Tibial nerve (tissue), 4 donors: ENCODE measurements at places on chromosomes 13 and 19. TPM values are rescaled to one million over a fixed set of nuclear protein-coding genes. Genes with fewer than 3 reads are reported as not detected.

DZIP1 gene
- total RNA-seq: 31.2 TPM

SMAD9 gene
- total RNA-seq: 14.4 TPM

C13orf42 gene
- not detected for total RNA-seq

GRCh38 chr13:45603338-45603737 is 12.2 kb downstream of the ERICH6B start:
- DNase-seq: no peak

DNA sequence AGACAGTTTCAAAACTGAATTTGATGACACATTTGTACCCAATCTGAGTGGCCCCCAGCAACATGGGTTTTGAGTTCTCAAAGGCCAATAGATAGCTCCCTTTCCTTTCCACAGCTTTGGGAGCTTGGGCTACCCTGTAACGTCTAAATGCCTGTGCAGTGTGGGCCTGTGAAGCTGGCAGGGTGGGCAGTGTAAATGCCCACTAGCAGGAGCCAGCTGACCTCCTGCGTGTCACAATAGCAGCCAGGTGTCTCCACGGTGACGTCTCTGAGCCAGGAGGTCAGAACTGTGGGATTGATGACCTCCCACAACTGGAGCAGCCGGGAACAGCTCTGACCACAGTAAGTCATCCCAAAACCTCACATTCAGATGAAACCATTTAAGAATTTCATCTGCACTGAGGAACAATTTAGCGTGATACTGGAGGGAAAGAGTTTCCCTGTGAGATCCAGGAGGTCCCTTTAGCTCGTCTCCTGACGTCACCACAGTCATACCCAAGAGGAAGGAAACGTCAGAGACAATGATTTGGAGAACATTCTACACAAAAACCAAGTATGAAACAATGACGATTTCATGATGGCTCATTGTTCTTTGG is at the start of gene IPO5:
Gene IPO5 (plus strand): TSS at position 300 of the 595 bp plus-strand sequence. CDS start 23,022 bp downstream, outside the sequence.
- DNase-seq: no peak

DNA sequence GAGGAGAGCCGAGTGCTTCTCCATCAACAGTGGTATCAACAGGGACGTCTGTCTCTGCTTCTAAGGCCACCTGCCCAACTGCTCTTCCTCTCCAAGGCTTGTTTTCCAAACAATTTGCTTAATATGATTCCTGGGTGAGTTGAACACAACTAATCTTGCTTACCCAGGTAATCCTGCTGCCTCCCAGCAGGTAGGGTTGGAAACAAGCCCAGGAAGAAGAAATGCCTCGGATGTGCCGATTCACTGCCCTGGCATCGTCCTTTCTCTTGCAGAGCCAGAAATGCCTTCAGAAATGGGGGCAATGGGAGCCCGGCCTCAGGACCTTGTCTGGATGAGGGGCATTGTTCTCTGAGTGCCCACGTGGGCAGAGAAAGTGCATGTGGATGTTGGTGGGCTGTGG is 51.9 kb upstream of the C1QTNF9B start:
- DNase-seq: no peak

DNA sequence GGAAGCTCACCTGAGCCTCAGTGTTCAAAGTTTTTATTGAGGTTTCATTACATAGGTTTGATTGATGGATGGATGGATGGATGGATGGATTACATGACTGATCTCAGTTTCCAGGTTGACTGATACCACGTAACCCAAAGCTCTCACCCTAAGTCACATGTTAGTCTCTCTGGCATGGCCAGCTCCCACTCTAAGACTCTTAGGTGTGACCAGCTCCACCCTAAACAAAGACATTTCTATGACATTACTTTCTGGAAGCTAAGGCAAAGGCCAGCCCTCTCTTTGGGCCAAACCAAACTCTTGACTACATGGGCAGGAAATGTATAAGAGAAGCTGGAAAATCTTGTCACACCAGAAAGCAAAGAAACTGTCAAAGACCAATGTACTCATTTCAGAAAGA is 28.6 kb downstream of the POLR1D start:
- DNase-seq: no peak

- DNase-seq: no peak
These were observed at the start of gene ATP8A2 for GRCh38 chr13:25371875-25372283. ATP8A2 (plus strand) TSS chr13:25371974; CDS start chr13:25372213, 239 bp downstream.

GRCh38 chr19:47595944-47596343 is 13.0 kb upstream of the BICRA start:
- no peak for DNase-seq

- DNase-seq: no peak
These were observed 274.2 kb downstream of the ITGBL1 start for GRCh38 chr13:101726681-101727080.

DNA sequence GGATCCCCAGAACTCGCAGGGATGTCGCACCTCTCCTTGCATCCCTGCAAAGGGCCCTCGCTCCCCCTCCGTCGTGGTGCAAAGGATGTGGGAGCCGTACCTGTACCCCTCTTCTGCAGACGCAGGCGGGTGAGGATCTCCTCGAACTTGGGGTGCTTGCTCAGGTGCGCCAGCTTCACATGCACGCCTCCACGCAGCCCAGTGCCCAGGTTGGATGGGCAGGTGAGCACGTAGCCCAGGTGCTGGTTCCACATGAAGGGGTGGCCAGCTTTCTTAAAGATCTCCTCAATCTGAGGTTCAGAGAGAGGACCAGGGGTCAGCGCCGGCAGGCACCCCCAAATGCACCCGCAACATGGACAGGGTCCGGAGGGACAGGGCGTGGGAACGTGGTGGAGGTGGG is 15.3 kb downstream of the CKM start:
- DNase-seq: no peak

GRCh38 chr13:107374038-107374437 is 806.1 kb upstream of the ARGLU1 start:
- DNase-seq: no peak

- no peak for DNase-seq
These were observed 34.7 kb upstream of the UBAC2 start for GRCh38 chr13:99165753-99166587.

DNA sequence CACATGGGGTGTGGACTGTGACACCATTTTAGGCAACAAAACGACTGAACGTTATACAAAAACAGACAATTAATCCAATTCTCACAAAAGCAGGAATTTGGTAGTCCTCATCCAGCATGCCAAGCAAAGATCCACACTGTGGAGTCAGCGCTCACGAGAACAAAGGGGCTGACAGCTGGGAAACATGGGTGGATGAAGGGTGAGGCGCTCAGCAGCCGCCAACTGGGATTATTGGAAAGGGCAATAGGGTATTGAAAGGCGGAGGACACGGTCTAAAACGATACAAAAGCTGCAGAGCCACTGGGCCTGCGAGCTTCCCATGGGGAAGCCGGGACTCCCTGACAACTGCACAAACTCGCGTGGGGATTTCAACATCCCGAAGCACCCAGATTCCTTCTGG is 4.7 kb upstream of the ZNF813 start:
- no peak for DNase-seq

GRCh38 chr19:36051236-36051635 is 2.8 kb downstream of the THAP8 start:
- DNase-seq: no peak

DNA sequence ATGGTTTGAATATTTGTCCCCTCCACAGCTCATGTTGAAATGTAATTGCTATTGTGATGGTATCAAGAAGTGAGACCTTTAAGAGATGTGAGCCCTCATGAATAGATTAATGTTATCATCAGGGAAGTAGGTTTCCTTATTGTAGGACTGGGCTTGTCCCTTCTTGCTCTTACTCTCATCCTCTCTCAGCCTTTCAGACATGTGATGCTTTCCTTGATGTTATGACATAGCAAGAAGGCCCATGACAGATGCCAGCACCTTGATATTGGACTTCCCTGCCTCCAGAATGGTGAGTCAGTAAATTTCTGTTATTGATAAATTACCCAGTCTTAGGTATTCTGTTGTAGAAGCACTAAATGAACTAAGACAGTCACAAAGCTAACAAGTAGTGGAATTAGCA is 5.7 kb upstream of the ZMYM2 start:
- no peak for DNase-seq

GRCh38 chr19:2716275-2716650 is 4.9 kb downstream of the DIRAS1 start:
- no peak for DNase-seq

- DNase-seq: no peak
These were observed 34.8 kb downstream of the FOXO1 start for GRCh38 chr13:40631605-40632004.
